ENCODE measurements at places on chromosomes 16 and 17. TPM values are rescaled to one million over a fixed set of nuclear protein-coding genes. Genes with fewer than 3 reads are reported as not detected.

Gene SHCBP1
- polyA plus RNA-seq, result 0.54 TPM

Gene TPPP3
- polyA plus RNA-seq, result 10.3 TPM

Gene ANKFN1
- 0.38 TPM for polyA plus RNA-seq

Gene C16orf96
- polyA plus RNA-seq, result not detected

Gene GAST
- polyA plus RNA-seq, result not detected

Gene SPNS2
- 37.3 TPM for polyA plus RNA-seq

Gene KCNG4
- not detected for polyA plus RNA-seq

Gene SEPTIN1
- 5.6 TPM for polyA plus RNA-seq

Gene SOX8
- polyA plus RNA-seq, result 2.1 TPM

Gene CRAMP1
- polyA plus RNA-seq, result 9.9 TPM

Gene TEDC2
- 1.1 TPM for polyA plus RNA-seq

Gene HOXB5
- 9.8 TPM for polyA plus RNA-seq

Gene EFCAB5
- polyA plus RNA-seq, result not detected

Gene FNDC8
- not detected for polyA plus RNA-seq

Gene KRT16
- polyA plus RNA-seq, result not detected

Gene CDH5
- 0.45 TPM for polyA plus RNA-seq

Gene CCDC78
- polyA plus RNA-seq, result 0.95 TPM

Gene MYH3
- 40.0 TPM for polyA plus RNA-seq

Gene SDR42E2
- not detected for polyA plus RNA-seq

Gene MEIOC
- not detected for polyA plus RNA-seq

Gene MYH1
- under 0.01 TPM for polyA plus RNA-seq

Gene SLC12A3
- polyA plus RNA-seq, result 0.04 TPM

Gene ABI3
- polyA plus RNA-seq, result 2.7 TPM

Gene GFAP
- 1.3 TPM for polyA plus RNA-seq

Gene CDRT15L2
- polyA plus RNA-seq, result not detected

Gene WNK4
- polyA plus RNA-seq, result 1.6 TPM

Gene KRTAP1-5
- polyA plus RNA-seq, result not detected

Gene IKZF3
- polyA plus RNA-seq, result 1.6 TPM

Gene ZBTB4
- 8.9 TPM for polyA plus RNA-seq

Gene FBF1
- polyA plus RNA-seq, result 45.7 TPM

Gene CES1
- polyA plus RNA-seq, result 18.8 TPM

Gene CCDC182
- polyA plus RNA-seq, result not detected

Gene GRAP
- polyA plus RNA-seq, result 2.7 TPM

Gene TP53TG3
- not detected for polyA plus RNA-seq

Gene CTF1
- 3.0 TPM for polyA plus RNA-seq

Gene CBFA2T3
- 1.4 TPM for polyA plus RNA-seq

Gene CLEC10A
- polyA plus RNA-seq, result 8.4 TPM

Gene FBXL16
- 1.0 TPM for polyA plus RNA-seq

Gene CLDN6
- polyA plus RNA-seq, result not detected

Gene SLC13A2
- 320 TPM for polyA plus RNA-seq
